T-helper 17 cell (primary cell): ENCODE measurements at places on chromosomes 3 and 15. TPM values are rescaled to one million over a fixed set of nuclear protein-coding genes. Genes with fewer than 3 reads are reported as not detected.

GRCh38 chr3:43289841-43290470, 3.6 kb downstream of the SNRK start:
- no peak for DNase-seq

GRCh38 chr3:39139442-39139841, 13.9 kb downstream of the CSRNP1 start:
- no peak for DNase-seq

DNA sequence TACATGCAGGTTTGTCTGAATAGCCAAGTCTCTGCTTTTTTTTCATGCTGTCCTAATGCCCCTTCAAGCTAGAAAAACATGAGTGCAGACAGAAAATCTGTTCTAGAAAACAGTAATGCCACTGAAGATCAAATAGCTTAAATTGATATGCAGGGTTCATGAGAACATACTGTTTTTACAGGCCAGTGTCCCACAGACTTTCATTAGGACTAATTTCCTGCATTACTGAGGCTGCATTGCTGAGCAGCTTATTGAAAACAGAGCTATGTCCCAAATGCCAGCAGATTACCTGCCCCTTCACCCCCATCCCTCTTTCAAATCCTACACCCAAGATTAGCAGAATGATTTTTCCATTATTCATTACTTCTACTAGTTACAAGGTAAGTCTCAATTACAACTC, 665 bp downstream of the TM4SF18 start:
- no peak for DNase-seq

Gene CYP1A1
- 0.13 TPM for total RNA-seq

Gene LINGO1
- total RNA-seq = not detected
